ENCODE measurements at places on chromosomes 16 and 17.
A peak's percentile ranks its signal among the peaks of the same experiment; 100 is the strongest.

DNA sequence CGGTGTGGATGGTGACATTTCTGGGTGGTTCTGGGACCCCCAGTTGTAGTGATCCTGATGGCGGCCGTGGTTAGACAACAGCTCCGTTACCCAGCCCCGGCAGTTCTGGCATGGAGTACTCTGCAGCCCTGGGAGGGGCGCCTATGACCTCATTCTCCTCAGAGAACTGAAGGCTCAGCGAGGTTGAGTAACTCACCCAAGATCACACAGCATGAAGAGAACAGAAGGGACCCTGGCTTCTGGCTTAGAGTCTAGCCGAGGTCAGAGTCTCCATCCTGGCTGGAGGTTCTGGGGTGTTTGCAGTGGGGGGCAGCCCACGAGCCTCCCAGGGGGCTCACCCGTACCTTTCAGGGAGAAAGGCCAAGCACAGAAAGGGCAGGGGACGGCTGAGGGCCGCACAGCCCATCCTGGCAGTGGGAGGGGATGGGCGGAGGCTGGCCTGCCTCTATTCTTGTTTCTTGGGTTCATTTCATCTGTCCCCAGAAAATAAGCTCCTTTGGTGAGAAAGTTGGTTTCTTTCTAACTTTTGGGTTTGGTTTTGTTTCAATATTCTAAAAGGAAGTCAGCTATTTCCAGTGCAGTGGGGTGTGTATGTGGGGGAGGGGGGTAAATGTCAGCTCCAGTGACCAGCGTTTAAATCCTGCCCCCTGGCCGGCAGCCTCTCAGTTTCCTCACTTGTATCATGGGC is 13.2 kb downstream of the ZFPM1 start:
- peak; percentile 38 for DNase-seq

DNA sequence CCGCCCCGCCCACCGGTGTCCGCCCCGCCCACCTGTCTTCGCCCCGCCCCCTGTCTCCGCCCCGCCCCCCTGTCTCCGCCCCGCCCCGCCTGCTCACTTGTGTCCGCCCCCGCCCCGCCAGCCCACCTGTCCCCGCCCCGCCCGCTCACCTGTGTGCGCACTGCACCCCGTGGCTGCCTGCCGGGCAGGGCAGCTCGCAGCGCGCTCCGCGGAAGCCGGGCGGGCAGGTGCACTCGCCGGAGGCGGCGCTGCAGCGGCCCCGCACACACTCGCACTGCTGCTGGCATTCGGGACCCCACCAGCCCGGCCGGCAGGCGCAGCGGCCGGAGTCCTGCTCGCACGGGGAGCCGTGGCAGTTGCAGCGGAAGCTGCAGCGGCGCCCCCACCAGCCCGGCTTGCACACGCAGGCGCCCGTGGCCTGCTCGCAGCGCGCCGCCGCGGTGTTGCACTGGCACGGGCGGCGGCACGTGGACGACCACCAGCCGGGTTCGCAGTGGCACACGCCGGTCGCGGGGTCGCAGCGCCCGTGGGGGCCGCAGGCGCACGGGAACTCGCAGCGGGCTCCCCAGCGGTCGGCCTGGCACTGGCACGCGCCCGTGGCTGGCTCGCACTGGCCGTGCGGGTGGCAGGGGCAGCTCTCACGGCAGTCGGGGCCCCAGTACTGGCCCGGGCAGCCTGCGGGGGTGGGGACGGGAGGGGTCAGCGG is 2.1 kb downstream of the SCARF1 start:
- DNase-seq, result peak; percentile 48

DNA sequence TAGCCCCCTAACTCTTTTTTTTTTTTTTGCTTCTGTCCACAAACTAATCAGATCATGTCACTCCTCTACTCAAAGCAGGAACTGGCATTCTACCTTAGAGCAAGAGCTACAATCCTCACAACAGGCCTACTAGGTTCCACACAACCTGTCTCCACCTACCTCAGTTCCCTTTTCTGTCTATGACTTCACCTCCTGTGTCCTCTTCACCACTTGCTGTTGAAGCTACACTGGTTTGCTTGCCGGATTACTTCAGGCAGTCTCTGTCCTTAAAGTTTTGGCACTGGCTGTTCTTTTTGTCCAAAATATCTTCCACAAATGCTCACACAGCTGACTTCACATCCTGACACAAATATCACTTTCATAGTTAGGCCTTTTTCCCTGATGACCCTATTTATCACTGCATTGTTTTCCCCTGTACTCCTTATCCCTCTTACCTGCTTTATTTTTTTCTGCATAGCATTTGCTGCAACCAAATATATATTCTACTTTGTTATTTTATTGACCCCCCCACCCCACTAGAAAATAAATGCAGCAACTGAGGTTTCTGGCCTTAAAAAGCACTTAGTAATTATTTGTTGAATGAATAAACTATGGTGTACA is 72.0 kb downstream of the KANSL1 start:
- DNase-seq, result no peak

GRCh38 chr17:13678841-13679240 is 77.1 kb upstream of the HS3ST3A1 start:
- DNase-seq, result no peak

DNA sequence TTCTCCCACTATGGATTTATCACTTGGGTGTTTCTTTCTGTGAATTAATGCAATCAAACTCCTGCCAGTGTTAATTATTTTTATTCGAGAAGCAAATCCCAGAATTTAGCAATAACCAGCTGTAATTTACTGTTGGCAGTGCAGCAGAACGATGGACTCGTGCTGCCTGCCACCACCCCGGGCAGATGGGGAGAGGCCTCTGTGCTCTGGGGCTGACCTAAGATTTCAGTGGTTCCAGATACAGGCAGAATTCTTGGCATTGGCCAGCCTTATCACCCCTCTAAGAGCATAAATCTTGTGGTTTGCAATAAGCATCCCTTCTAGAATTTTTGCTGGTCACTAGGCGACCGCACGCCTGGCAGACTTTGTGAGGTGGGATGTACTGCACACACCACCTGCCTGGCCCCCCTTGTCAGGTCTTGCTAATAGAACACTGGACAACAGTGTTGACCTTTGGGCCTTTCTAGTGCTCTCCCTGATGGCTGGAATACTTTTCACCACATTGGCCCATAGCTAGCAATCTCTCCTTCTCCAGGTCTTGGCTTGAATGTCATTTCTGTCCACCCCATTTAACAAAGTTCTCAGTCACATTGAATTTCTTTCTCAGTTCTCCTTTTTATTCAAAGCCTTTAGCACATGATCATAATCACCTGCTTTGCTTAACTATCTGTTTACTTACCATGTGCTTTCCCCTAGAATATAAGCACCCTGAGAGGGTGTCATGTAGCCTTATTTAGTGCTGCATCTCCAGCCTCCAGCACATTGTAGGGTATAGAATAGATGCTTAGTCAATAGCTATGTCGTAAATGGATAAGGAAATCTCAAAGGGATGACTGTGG is 122.1 kb upstream of the DYNLRB2 start:
- no peak for DNase-seq

- DNase-seq, result no peak
These were observed 19.9 kb downstream of the ARL4D start for GRCh38 chr17:43418441-43419374.

DNA sequence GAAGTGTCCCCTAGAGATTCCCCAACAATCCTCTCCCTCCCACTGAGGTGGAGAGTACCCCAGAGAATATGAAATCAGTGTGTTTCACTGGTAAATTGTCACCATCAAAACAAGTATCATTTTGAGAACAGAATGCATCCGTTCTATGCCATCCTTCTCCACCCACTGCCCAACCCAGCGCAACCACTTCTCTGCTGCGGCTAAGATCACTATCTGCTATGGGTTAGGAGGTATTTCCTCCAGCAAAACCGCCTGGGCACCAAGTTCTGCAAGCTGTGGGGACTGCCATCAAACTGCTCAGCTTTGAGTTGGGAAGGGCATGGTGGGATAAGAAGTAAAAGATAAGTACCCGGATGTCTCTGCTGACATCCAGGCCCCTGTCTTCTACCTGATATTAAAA is 24.4 kb downstream of the CNTNAP1 start:
- DNase-seq, result peak; percentile 57

- no peak for DNase-seq
These were observed 33.2 kb downstream of the VPS35L start for GRCh38 chr16:19588661-19589060.

DNA sequence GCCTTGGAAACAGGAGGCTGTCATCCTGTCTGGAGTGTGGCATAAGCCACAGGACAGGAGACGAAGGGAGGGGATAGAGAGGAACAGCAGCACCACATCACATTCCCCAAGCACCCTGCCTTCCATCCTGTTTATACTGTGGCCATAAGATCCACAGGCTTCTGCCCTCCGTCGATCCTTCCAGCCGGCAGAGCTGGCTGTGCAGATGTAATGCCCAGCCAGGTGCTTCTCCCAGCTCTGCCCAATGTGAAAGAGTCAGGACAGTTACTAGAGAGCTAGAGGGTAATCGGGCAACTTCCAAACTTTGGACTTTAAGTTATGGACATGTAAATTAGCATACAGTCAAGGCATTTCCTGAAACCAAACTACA is 368.4 kb downstream of the SOX9 start:
- no peak for DNase-seq

DNA sequence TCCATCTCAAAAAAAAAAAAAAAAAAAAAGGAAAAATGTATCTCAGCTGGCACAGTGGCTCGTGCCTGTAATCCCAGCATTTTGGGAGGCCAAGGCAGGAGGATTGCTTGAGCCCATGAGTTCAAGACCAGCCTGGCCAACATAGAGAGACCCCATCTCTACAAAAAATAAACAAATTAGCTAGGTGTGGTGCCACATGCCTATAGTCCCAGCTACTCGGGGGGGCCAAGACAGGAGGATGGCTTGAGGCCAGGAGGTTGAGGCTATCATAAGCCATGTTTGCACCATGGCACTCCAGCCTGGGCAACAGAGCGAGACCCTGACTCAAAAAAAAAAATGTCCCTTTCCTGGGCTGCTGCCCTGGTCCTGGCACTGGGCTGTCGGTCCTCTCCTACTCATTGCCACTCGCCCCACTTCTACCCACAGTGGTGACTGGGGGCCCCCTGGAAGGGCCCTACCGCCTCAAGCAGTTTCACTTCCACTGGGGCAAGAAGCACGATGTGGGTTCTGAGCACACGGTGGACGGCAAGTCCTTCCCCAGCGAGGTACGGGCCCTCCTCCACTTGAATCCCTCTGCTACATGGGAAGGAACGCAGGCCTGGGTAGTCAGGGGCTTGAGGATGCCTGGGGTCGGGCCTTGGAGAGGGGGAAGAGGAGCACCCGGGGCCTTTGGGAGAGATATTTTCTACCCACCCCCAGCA is 6.1 kb downstream of the CA7 start:
- no peak for DNase-seq

- no peak for DNase-seq
These were observed 29.8 kb upstream of the ANKFY1 start for GRCh38 chr17:4293572-4293971.

DNA sequence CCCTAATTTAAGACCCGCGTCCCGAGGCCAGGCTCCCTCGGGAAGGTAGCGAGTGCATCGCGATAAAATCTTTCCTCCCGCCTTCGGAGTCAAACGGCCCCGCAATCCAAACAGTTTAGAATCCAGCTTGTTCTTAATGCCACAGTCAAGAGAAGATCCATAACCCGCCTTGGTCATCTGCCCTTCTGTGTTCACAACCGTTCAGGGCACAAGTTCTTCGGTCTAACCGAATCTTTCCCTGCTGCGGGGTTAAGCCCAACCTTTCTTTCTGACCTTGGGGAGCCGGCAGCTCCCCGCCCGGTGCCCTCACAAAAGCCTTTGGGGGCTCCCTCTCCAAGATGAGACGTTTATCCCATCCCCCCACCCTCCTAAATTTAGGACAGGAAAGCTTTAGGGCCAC is 30.3 kb downstream of the CPSF4L start:
- DNase-seq, result no peak

DNA sequence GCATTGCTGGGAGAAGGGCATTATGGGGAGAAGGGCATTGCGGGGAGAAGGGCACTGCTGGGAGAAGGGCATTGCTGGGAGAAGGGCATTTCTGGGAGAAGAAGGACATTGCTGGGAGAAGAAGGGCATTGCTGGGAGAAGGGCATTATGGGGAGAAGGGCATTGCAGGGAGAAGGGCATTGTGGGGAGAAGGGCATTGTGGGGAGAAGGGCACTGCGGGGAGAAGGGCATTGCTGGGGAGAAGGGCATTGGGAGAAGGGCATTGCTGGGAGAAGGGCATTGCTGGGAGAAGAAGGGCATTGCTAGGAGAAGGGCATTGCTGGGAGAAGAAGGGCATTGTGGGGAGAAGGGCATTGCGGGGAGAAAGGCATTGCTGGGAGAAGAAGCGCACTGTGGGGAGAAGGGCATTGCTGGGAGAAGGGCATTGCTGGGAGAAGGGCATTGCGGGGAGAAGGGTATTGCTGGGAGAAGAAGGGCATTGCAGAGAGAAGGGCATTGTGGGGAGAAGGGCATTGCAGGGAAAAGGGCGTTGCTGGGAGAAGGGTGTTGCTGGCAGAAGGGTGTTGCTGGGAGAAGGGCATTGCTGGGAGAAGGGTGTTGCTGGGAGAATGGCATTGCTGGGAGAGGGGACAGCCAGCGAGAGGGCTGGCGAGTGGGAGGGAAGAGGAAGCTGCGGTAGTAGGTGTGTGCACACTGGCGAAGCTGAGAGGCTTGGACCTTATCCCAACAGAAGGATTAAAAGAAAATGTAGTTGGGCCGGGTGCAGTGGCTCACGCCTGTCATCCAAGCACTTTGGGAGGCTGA is 4.6 kb upstream of the PYDC1 start:
- DNase-seq, result no peak

DNA sequence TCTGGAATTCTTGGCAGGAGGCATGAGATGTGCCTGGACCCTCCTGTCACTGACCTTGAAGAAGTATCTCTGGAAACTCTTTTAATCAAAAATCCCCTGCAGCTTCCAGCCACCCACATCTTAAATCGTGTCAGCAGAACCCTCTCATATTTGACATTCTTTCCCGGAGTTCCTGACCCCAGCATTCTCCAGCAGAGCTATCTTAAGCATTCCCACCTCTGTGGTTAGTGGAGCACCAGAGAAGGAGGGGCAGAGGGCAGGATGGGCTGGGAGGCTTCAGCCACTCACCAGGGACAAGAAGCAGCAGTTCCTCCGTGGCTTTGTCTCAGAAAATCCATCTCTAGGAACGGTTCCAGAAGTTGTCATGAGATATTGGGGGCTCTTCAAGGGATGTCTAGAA is 149.9 kb downstream of the RGS9 start:
- DNase-seq, result no peak

- DNase-seq, result peak; percentile 35
These were observed 9.9 kb downstream of the SLC5A10 start for GRCh38 chr17:18961634-18962493.

DNA sequence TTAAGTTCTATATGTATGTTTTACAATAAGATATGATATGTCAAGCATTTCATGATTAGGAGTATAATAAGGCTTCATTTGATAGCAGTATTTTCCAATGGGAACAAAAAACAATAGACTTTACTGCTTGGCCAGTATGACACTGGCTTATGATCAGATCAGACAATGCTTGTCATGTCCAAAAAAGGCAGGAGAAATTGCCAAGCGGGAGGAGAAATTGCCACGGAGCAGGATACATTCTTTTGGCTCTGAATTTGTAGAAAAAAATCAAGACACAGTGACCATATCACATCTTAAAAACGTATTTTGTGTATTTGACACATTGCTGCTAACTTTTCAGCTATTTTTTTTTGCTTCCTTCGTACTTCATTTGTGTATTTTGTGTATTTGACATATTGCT is 404.1 kb downstream of the CNTNAP4 start:
- no peak for DNase-seq

- DNase-seq, result no peak
These were observed 112.5 kb upstream of the KCNJ16 start for GRCh38 chr17:69962436-69962995.
